ENCODE measurements at places on chromosomes 13 and 19.
A peak's percentile ranks its signal among the peaks of the same experiment; 100 is the strongest.

- DNase-seq, result no peak
Observed at GRCh38 chr19:17499648-17500446, 11.6 kb upstream of the PGLS start.

DNA sequence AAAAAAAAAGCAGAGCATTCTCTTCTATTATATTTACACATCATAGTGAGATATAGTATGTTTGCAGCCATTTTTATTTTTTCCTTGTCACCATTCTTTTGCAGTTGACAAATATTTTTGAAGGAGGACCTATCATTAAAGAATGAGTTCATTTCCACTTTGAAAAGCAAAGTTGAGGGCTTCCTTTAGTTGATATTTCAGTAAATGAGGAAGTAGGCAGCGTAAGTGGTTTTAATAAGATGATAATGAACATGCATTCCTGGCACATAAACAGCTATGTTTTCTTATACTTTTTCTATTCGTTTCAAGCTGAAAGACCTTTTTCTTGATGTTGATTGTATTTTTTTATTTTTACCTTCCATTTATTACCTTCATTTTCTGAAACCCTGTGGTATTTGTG lies 66.2 kb downstream of the ZMYM2 start:
- DNase-seq, result no peak

DNA sequence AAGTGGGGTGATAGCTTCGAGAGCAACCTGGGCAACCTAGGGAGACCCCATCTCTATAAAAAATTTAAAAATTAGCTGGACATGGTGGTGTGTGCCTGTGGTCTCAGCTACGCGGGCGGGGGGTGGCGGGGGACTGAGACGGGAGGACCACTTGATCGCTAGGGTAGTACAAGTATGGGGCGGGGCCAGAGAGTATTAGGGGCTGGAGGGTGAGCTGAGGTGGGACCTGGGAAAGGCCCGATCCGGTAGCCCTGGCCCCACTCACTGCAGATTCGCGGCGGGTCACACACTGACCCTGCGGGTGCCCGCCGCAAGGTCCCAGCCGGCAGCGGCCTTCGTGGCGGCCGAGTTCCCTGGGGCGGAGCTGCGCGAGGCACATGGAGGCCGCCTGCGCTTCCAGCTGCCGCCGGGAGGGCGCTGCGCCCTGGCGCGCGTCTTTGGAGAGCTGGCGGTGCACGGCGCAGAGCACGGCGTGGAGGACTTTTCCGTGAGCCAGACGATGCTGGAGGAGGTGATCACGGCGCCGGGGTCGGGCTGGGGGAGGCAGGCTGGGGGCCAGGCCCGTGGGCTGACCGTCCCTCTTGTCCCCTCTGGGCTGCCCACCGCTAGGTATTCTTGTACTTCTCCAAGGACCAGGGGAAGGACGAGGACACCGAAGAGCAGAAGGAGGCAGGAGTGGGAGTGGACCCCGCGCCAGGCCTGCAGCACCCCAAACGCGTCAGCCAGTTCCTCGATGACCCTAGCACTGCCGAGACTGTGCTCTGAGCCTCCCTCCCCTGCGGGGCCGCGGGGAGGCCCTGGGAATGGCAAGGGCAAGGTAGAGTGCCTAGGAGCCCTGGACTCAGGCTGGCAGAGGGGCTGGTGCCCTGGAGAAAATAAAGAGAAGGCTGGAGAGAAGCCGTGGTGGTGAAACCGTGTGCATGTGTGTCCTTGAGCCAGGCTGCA lies 2.0 kb upstream of the ARHGAP45 start:
- peak; percentile 71 for DNase-seq

DNA sequence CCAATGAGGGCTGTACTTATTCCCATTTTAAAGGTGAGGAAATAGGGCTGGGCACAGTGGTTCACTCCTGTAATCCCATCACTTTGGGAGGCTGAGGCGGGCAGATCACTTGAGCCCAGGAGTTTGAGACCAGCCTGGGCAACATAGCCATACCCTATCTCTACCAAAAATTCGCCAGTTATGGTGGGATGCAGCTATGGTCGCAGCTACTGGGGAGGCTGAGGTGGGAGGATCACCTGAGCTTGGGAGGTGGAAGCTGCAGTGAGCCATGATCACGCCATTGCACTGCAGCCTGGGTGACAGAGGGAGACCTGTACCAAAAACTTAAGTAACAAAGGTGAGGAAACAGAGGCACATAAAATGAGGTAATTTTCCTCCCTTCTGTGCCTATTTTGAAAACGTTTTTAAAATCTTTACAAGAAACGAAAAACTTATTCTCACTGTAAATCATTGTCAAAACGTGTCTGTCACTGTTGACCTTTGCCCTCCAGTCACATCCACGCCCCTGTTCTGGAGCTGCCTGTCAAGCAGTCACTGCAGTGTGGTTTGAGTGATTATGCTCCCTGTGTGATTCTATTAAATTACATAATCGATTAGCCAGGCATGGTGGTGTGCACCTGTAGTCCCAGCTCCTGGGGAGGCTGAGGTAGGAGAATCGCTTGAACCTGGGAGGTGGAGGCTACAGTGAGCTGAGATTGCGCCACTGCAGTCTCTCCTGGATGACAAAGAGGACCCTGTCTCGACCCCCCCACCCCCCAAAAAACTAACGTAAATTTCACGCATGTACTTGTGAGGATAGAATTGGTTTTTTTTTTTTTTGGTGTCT lies 12.5 kb downstream of the NOP53 start:
- no peak for DNase-seq

DNA sequence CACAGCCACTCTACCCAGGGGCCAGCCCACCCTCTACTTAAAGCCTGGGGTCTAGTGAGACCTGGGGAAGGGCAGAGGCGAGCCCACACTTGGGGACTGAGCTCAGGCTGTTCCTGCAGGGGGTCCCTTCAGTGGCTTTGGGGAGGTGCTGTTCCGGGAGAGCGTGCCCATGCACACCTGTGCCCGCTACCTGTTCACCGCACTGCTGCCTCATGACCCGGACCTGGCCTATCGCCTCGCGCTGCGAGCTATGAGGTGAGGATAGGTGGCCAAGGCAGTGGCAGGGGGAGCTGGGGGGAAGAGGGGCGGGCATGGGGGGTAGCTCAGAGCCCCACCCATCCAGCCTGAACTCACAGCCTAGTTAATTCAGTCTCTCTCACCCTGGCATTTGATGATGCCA lies 24.0 kb downstream of the ZSWIM4 start:
- no peak for DNase-seq

- DNase-seq, result no peak
Observed at GRCh38 chr19:28939236-28939635, 273.7 kb downstream of the UQCRFS1 start.

DNA sequence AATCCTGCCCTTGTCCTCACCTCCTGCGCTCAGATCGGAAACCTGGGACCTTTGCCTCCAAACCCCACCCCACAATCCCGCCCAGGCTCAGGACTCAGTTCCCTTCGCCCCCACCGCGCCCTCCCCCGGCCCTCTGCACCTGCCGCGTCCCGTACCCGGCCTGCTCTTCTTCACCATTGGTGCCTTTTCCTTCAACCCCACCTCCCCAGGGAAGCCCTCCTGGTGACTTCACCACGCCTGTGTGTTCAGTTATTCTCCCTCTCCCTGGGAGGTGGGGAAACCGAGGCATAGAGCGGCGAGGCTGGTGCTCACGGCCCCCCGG lies 19.3 kb upstream of the TCF3 start:
- DNase-seq, result no peak

DNA sequence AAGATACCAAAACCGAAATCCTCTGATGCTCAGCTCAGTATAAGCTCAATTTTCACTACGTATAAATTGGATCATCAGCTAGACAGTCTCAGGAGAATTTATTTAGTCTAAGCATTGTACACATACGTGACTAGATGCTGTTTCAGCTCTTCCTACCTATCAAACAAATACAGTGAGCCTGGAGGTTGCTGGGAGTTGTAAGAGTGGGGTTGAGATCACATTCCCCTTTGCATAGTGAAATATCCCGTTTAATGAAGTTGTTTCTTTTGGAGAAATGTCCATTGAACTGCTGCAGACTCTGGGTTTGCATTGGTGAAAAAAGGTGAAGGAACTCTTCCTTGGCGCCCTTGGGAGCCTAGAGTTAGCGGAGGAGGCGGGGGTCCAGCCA lies 68.9 kb upstream of the GJB6 start:
- no peak for DNase-seq

DNA sequence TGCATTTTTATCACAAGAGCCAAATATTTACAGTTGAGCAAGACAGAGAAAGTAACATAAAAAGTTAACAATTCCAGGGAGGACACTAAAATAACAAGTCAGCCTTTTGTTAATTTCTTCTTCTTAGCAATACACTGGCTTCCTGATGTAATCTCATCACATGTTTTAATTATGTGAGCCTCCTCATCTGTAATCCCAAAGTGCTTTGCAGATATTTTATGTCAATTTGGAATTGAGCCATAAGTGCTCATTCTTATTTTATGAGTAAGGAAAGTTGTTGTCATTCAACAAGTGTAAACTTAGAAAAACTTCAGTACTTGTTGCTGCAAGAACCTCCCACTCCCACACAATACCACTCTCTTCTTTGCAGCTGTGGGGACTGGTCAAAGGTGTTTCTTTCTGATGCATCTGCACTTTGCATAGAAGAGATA lies 223.6 kb downstream of the GPC6 start:
- DNase-seq, result no peak

DNA sequence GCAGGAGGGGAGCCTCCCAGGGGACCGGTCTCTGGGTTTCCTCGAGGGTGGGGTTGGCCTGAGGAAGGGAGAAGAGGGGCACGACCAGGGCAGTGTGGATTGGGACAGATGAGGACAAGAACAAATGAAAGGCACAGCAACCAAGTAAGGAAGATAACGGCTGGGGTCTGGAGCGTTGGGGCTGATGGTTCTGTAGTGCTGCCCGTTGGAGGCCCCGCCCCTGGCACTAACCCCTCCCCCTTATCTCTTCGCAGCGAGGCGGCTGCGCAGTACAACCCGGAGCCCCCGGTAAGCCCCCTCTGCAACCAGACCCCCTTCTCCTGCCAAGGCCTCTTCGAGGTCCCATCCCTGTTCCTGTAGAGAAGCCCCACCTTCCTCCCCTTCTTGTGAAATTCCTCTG lies 2.2 kb downstream of the CAPNS1 start:
- no peak for DNase-seq

GRCh38 chr19:14152713-14153112 lies 16.3 kb upstream of the ASF1B start:
- DNase-seq, result no peak

DNA sequence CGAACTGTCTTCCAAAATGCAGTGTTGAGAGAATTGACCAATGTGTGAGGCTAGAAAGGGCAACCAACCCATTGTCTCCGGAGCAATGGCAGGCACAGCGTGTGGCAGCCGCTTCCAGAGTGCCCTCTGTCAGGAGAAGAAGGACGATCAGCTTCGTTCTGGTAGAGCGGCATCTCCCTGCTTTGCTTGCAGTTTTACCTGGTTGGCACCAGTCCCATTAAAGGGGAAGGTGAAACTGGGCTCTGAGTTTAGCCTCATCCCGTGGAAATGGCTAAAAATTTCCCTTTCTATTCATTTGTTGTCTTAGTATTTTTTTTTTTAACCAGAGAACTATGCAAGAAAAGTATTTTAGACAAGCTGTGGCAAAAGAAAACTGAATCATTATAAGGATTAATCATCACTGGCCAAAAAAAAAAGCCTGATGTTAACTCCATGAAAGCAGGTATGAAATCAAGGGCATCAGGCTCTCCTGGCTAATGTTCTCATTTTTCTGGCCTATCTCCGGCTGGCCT lies 81.5 kb upstream of the SLC7A1 start:
- DNase-seq, result no peak

All from stimulated activated CD4-positive, alpha-beta T cell treated with anti-CD3 and anti-CD28 coated beads, Interleukin-2, amount 100 ng/mL, for 48 hours (primary cell).